ENCODE measurements at places on chromosomes 3 and 15.

DNA sequence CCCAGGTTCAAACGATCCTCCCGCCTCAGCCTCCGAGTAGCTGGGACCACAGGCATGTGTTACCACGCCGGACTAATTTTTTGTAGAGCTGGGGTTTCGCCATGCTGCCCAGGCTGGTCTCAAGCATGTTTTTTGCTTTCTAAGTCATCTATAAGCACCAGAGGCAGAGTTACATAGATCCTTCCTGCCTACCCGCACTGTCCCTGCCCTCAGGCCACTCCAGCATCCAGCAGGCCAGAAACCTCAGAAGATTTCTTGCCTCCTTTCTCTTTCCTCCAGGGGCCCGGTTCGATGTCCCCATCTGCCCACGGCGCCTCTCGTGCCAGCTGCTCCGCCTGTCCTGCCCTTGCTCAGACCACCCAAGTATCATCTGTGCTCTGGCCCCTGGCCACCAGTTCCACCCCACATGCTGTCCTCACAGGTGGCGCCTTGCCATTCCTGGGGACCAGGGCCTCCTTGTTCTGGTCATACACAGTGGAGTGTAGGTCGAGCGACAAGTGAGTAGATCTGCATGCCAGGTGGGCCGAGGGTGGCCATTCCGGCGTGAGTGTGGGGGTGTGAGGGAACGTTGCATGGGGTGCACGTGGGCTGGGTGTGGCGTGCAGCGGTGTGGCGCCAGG, 27.3 kb downstream of the KLHDC8B start:
- DNase-seq, result no peak

DNA sequence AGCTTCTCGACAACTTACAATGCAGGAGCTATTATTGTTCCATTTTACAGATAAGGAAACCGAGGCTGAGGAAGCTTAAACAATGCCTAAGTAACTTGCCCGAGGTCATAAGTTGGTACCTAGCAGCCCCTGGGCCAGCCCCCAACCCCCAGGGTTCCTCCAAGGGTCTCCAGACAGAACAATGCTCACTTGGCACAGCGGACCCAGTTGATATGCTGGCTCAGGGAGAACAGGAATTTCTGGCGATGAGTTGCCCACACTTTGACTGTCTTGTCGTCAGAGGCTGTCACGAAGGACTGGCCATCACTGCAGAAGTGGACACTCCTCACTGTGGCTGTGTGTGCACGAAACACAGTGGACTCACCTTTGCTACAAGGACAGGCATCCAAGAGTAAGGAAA, 5.2 kb downstream of the POC1A start:
- DNase-seq, result no peak

GRCh38 chr3:67017211-67017610, 19.1 kb downstream of the KBTBD8 start:
- no peak for DNase-seq

DNA sequence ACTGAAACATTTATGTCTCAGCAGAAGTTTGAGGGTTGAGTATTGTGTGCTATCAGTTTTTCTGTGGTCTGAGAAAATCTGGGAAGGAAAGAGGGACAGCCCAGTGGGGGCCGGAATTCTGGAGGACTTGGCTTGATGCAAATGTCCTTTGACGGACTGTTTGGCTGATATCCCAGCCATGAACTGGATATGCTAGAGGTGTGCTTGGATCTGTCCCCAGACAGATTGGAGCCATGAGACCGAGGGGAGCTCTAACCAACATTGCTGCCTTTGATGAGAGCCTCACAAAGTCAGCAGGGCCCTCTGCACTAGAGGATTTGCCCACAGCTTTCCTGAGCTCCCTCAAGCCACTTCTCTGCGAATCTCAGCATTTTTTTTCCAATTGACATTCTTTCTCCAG, 405.6 kb downstream of the NTRK3 start:
- DNase-seq, result peak; percentile 13

GRCh38 chr3:89360156-89360555, 252.7 kb downstream of the EPHA3 start:
- no peak for DNase-seq

- DNase-seq, result peak; percentile 19
Observed at GRCh38 chr15:63466378-63467192, 37.8 kb upstream of the USP3 start.

GRCh38 chr15:52220937-52221660, 29.9 kb upstream of the GNB5 start:
- DNase-seq, result no peak

DNA sequence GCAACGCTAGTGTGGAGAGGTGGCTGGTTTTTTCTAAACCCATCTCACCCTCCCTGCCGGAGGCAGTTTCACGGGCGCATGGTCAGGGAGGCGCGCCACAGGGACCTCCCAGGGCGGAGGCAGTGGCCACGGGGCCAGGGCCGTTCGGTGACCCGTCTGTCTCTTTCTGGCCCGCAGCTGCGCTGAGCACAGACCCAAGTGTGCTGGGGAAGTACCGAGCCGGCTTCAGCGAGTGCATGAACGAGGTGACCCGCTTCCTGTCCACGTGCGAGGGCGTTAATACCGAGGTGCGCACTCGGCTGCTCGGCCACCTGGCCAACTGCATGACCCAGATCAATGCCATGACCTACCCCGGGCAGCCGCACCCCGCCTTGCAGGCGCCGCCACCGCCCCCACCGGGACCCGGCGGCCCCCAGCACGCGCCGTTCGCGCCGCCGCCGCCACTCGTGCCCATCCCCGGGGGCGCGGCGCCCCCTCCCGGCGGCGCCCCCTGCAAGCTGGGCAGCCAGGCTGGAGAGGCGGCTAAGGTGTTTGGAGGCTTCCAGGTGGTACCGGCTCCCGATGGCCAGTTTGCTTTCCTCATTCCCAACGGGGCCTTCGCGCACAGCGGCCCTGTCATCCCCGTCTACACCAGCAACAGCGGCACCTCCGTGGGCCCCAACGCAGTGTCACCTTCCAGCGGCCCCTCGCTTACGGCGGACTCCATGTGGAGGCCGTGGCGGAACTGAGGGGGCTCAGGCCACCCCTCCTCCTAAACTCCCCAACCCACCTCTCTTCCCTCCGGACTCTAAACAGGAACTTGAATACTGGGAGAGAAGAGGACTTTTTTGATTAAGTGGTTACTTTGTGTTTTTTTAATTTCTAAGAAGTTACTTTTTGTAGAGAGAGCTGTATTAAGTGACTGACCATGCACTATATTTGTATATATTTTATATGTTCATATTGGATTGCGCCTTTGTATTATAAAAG, 1.8 kb downstream of the HES1 start:
- DNase-seq, result no peak

- DNase-seq, result peak; percentile 89
Observed at GRCh38 chr3:134423153-134423552, 48.9 kb upstream of the AMOTL2 start.

DNA sequence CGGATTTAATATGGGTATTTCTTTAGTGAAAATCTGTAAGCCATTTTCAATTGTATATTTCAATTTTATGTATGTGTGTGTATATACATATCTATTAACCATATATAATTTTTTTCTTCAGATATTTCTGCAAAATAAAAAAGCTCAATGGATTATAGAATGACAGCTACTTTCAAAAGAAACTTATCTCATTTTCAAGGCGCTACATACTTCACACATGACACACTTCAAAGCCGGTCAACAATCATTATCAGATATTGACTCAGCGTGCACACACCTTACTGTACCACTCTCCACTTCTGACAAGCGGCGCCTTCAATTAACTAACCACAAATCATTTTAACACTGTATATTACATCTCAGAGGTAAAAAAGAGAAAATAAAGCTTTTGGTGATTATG, 39.6 kb downstream of the ATP13A3 start:
- no peak for DNase-seq

GRCh38 chr3:122245513-122246174, 62.2 kb downstream of the CASR start:
- DNase-seq, result no peak

DNA sequence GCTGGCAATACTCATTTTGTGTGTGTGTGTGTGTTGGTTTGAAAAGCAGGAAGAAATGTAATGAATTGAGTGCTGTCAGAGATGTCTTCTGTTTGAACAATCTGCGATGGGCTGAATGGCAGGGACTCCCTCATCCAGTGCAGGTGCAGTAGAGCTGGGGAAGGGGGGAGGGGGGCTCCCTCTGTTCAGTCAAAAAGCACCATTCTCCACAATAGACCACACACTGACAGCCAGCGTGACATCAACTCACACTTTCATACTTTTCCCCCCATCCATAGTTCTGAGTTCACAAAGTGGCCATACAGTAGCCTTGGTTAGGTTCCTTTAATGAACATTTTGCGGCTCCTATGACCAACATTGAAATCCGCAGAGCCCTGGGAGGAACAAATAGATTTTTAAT, 10.4 kb downstream of the SOX2 start:
- no peak for DNase-seq

DNA sequence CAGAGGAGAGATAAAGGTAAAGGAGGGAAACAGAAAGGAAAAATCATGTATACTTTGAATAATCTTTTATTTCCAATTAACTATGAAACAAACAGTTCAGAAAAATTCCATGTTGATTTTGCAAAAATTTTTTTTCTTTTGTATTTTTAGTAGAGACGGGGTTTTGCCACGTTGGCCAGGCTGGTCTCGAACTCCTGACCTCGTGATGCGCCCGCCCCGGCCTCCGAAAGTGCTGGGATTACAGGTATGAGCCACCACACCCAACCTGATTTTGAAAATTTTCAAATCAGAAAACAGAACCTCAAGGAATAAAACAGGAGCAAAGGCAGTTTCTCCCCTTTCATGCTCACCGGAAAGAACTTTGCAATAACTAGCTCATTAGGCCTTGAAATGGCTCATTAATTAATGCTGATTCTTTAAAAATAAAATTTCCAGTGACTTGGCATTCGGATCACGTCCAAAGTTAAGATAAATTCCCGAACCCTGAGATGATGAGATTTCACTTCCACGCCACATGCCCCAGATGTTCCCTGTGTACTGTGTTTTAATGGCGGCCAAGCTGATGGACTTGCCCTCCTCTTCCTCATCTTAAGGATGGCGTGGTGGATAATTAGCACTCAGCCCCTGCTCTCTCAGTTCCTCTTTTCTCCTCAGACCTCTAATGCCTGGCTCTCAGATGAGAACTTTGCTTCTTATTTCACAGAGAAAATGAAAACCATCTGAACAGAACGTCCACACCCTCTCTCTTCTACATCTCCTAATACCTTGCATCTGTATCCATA, 10.8 kb downstream of the BCL2L10 start:
- no peak for DNase-seq

DNA sequence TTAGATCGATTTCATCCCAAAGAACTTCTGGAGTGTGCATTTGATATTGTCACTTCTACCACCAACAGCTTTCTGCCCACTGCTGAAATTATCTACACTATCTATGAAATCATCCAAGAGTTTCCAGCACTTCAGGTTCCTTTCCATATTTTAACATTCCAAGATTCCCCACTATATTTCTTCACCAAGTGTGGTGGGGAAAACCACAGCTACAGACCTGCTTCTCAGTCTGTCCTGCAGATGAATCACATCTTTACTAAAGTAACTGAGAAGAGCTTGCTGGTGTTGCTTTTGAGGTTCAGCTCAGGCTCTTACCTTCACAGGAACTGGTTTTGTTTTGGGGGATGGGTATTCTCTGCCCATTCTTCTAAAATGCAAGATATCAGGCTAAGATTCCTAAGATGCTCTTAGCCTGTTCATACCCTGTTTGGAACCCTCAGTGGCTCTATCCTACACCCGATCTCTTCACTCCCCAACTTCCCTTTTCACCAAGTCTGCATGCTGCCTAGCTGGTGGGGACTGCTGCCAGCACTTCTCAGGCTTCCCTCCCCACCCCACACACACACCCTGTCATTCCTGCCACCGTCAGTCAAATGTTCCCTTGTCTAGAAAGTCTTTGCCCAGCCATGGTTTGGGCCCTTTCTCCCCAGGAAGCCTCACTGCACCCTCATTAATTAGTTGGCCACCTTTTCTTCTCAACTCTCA, 30.8 kb downstream of the SRP14 start:
- DNase-seq, result no peak

- DNase-seq, result no peak
Observed at GRCh38 chr3:141796889-141797781, 33.9 kb downstream of the GRK7 start.

GRCh38 chr3:79845546-79845945, 77.7 kb upstream of the ROBO1 start:
- DNase-seq, result no peak

DNA sequence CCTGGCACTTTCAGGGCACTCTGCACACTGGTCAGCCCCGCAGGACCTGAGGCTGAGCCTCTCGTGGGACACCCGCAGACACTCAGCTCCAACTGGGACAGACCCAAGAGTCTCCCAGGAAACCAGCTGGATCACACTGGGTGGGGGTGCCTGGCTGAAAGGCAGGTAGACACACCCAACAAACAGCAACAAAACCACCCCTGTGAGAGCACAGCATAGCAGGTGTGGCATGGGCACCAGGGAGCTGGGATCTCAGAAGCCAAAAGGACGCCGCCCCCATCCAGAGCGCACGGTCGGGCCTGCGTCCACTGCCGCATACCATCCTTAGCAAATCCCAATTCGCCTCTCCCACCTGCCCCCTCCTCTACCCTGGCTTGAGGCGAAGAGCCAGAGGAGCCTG, 154.2 kb upstream of the LINGO1 start:
- no peak for DNase-seq

DNA sequence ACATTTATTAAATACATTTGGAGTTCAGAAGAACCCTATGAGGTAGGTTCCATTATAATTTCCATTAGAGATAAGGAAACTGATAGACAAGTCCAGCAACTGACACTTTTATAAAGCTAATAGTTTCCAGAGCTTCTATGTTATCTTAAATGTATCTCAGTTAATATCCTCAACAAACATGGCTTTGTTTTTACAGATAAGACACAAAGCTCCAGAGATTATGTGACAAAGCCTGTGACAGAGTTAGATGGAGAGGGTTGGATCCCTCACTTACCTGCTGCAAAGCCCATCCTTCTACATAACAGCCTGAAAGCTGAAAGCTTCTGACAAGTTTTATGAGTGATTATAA, 473 bp upstream of the COMMD2 start:
- DNase-seq, result no peak

GRCh38 chr15:88911766-88912118, 1.4 kb downstream of the MFGE8 start:
- DNase-seq, result no peak

GRCh38 chr15:98997755-98998154, 9.8 kb downstream of the PGPEP1L start:
- DNase-seq, result no peak

DNA sequence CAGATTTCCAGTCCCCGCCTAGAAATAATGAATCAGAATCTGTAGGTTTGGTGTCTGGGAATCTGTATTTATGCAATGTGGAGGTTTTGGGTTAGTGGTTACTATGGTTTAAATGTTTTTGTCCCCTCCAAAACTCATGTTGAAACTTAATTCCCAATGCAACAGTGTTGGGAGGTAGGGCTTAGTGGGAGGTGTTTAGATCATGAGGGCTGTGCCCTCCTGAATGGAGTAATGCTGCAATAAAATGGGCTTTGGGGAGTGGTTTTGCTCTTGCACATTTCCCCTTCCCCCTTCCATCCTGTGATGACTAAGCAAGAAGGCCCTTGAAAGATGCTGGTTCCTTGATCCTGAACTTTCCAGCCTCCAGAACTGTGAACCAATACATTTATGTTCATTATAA, 9.2 kb upstream of the RFC4 start:
- no peak for DNase-seq

Data from NCI-H446 (cell line).